Stimulated activated CD8-positive, alpha-beta memory T cell treated with anti-CD3 and anti-CD28 coated beads, Interleukin-2, amount 100 ng/mL, for 48 hours (primary cell): ENCODE measurements at places on chromosomes 6 and 20.

DNA sequence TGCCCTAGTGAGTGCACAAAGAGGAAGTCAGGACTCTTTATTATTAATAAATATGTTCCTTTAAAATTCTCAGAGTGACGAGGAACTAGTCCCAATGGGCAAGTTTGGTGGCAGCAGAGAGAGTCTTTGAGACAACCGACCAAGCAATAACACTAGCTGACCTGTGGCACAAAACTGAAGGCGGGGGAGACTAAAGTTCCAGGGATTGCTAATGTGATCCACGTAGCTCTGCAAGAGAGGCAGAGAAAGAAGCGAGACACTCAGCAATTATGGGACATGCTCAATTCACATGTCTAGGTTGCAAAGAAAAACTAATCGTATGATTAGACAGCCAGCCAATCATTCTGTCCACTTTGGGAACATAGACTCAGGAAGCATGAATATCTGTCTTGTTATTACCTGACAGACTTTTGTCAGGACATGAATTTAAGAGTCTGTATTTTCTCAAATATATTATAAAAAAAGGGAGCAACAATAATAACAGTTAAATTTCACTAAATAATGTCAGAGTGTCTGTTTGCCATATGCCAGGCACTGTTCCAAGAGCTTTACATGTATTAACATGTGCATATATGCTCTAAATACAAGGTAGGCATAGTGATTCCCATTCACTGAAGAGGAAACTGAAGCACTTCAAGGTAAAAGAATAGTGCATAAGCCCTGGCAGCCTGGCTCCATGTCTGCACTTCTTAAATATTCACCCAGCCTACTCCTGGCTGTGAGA is 81.0 kb downstream of the COL9A1 start:
- no peak for DNase-seq

- DNase-seq: no peak
Observed at GRCh38 chr6:44255871-44256774, 1.2 kb downstream of the SLC35B2 start.

DNA sequence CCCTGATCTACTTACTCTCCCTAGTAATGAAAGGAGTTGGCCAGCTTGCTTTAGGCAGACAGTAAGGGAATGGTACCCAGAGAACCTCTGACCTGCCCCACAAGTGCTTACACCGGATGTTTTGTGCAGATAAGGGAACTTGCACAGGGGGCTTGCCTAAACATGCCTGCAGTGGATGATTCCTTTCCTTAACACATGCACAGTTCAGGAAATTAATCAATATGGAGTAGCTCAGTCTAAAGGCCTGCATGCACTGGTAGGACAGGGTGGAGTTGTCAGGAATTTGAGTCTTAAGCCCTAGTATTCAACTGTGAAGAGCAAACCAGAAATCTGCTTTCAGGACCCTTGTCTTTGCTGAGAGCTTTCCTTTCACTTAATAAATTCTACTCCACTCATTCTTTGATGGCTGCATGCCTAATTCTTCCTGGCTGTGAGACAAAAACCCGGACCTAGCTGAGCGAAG is 3.9 kb upstream of the TRIM38 start:
- no peak for DNase-seq

DNA sequence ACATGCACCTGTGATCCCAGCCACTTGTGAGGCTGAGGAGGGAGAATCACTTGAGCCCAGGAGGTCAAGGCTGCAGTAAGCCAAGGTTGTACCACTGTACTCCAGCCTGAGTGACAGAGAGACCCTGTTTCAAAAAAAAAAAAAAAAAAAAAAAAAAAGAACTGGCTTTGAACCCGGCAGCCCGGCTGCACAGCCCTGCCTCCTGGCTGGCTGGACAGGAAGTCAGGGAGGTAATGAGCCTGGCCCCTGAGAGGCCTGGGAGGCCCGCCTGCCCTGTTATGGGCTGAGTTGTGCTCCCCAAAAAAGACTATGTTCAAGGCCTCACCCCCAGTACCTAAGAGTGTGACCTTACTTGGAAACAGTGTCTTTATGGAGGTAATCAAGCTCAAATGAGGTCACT is 65.6 kb downstream of the ABHD12 start:
- DNase-seq: no peak

- DNase-seq: no peak
Observed at GRCh38 chr20:33022289-33022688, 9.2 kb upstream of the BPIFB6 start.

GRCh38 chr6:131163886-131164285 is 28.6 kb downstream of the AKAP7 start:
- no peak for DNase-seq

GRCh38 chr6:25387483-25387882 is 108.3 kb downstream of the CARMIL1 start:
- no peak for DNase-seq

DNA sequence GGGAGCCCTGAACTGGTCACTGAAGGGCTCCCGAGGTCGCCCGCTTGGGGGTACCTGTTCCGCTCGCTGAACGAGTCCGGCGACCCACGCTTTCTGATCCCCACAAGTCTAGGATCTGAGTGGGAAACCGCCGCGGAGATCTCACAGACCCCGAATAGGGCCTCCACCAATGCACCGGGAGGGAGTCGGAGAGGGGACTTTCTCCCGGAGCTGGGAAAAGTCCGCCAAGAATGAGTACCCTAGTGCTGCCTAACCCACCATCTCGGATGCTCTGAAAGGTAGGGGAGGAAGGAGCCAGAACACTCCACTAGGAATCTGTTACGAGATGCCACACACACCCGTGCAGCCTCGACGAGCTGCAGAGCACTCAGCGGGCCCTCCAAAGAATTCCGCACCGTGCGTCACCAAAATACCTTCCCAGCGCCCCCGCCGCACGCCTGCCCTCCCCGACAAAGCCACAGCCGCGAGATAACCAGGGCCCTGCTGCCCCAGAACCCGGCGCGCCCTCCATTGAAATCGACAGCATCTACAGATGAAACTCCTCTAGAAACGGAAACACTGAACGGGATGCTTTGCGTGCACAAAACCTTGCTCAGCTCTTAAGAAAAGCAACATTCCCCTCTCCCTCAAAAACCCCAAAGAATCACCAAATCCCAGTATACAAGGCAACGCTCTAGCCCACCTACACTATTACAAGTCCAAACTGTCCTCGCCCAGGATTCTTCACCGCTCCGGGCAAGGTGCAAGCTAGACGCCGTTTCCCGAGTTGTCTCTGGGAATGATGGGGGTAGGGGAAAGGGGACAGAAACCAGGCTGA is 686 bp downstream of the COL12A1 start:
- no peak for DNase-seq

DNA sequence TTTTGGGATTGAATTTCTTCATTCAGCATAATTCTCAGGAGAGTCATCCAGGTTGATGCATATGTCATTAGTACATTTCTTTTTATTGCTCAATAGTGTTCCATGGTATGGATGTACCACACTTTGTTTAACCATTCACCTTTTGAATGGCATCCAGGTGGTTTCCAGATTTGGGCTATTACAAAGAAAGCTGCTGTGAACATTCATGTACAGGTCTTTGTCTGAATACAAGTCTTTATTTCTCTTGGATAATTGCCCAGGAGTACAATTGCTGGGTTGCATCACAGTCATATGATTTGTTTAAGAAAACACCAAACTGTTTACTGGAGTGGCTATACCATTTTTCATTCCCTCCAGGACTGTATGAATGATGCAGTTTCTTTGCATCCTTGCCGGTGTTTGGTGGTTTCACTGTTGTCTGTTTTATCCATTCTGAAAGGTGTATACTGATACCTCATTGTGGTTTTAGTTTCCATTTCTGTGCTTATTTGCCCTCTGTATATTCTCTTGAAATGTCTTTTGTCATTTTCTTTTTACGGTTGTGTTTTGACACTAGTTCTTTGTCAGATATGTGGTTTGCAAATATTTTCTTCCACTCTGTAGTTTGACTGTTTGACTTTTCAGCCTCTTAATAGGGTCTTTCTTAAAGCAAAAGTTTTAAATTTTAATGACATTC is 8.8 kb downstream of the CDKAL1 start:
- no peak for DNase-seq

DNA sequence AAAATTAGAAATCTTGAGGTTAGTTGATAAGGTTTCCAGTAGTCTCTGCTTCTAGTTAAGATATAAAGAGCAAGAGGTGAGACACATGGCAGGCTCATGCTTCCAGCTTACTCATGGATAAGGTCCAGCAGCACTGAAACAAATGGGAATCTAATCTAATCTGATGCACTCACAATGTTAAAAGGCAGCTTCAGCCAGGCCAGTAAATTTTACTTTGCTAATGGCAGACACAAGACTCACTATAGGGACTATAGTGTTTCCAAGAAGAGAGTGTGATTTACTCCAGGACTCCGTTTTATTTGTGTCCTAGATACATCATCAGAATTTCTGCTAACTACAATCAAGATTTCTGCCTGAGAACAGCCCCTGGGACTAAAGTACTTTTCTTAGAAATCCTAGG is 324.8 kb downstream of the SMOC2 start:
- no peak for DNase-seq

GRCh38 chr20:38156888-38157634 is 8.0 kb downstream of the TGM2 start:
- no peak for DNase-seq

DNA sequence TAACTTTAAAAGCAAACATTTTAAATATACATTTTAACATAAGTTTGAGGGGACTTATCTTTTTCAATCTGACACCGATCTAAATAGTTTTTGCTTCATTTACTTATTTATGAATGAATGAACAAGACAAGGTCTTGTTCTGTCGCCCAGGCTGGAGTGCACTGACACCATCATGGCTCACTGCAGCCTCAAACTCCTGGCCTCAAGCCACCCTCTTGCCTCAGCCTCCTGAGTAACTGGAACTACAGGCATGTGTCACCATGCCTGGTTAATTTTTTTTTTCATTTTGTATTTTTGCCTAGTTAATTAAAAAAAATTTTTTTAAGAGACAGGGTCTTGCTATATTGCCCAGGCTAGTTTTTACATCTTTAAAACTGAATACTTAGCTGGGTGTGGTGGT is 25.4 kb downstream of the FBXO9 start:
- no peak for DNase-seq

- no peak for DNase-seq
Observed at GRCh38 chr20:13333793-13334192, 112.7 kb downstream of the ISM1 start.

- no peak for DNase-seq
Observed at GRCh38 chr6:16729183-16729691, 32.0 kb downstream of the ATXN1 start.

DNA sequence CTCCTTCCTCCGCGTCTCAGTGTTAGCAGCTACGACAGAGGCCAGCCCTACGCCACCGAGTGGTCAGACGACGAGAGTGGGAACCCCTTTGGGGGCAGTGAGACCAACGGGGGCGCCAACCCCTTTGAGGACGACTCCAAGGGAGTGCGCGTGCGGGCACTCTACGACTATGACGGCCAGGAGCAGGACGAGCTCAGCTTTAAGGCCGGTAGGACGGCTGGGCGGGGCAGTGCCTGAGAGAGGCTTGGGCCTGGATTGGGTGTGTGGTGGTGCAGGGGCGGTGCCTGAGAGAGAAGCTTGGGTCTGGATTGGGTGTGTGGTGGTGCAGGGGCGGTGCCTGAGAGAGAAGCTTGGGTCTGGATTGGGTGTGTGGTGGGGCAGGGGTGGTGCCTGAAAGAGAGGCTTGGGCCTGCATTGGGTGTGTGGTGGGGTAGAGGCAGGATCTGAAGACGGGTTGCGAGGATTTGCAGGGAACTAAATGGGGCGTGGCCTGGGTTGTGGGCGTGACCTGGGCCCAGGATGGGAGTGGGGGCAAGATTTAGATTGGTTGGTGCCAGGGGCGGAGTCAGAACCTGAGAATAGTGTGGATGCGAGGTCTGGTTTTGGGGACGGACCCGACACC is 24.4 kb downstream of the SPDEF start:
- no peak for DNase-seq

- DNase-seq: no peak
Observed at GRCh38 chr6:125144822-125145221, 8.8 kb upstream of the TPD52L1 start.

GRCh38 chr6:21199262-21199661 is 394.3 kb upstream of the SOX4 start:
- no peak for DNase-seq

- DNase-seq: no peak
Observed at GRCh38 chr6:10555625-10556309, 34.6 kb downstream of the GCNT2 start.

- DNase-seq: no peak
Observed at GRCh38 chr20:33672426-33673113, 1.7 kb downstream of the NECAB3 start.

GRCh38 chr6:39388606-39389483 is 66.3 kb upstream of the KCNK16 start:
- DNase-seq: no peak

- DNase-seq: peak; percentile 25
Observed at GRCh38 chr6:11324453-11325015, 92.1 kb upstream of the NEDD9 start.

- DNase-seq: no peak
Observed at GRCh38 chr6:72890671-72891070, 268.8 kb downstream of the KCNQ5 start.

DNA sequence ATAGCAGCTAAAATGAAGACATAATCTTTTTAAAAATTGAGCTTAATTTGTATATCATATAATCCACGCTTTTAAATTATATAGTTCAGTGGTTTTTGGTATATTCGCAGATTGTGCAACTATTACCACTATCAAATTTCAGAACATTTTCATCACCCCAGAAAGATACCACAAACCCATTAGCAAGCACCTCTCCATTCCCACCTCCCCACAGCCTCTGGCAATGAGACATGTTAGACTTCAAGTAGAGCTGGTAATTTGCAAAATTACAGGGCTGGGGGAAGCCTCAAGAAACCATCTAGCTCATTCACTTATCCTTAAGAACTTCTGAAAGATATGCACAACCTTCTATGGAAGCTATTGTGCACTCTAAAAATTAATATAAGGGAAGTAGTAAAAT is 37.2 kb downstream of the TRMT6 start:
- no peak for DNase-seq

DNA sequence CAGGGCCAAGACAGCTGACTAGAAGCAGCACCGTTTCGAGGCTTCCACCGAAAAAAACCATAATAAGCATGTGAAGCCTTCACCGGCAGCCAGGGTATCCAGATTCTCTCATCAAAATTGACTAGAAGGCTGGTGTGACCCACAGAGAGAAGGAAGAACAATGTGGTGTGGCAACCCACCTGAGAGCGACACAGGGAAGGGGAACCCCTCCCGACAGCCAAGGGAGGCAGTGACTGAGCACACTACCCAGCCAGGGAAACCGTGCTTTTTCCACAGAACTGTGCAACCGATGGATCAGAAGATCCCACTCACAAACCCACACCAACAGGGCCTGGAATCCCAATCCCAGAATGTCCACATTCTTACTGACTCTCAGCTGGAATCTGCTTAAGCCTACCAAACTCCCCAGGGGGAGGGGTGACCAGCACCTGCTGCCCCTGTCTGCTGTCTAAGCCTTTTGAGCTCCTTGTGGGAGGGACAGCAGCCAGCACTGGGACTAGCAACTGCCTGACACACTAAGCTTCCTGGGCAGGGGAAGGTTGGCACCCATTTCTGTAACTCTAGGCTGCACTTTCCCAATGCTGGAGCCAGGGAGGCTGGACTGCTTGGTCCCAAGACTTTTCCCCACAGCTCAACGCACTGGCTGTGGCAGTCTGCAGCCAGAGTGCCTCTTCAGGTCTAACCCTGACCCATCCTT is 231.9 kb upstream of the FAM83B start:
- DNase-seq: no peak

GRCh38 chr20:22744341-22745193 is 160.2 kb upstream of the FOXA2 start:
- DNase-seq: no peak
